ENCODE measurements at places on chromosomes 11 and 22. TPM values are rescaled to one million over a fixed set of nuclear protein-coding genes. Genes with fewer than 3 reads are reported as not detected.

IGSF22 gene
- 0.52 TPM for total RNA-seq

IL18BP gene
- 20.1 TPM for total RNA-seq

OR8D1 gene
- not detected for total RNA-seq

SPINDOC gene
- total RNA-seq = 21.7 TPM

CRYBB3 gene
- total RNA-seq = not detected

MYOD1 gene
- not detected for total RNA-seq

USP2 gene
- total RNA-seq = 3.7 TPM

IL10RA gene
- 56.8 TPM for total RNA-seq

EXPH5 gene
- total RNA-seq = 31.7 TPM

CRYBA4 gene
- not detected for total RNA-seq

MYRF gene
- total RNA-seq = 15.4 TPM

CFAP300 gene
- 6.2 TPM for total RNA-seq

MRGPRD gene
- total RNA-seq = not detected

KCNK4 gene
- total RNA-seq = not detected

LRRC32 gene
- 66.8 TPM for total RNA-seq

KCNJ1 gene
- total RNA-seq = not detected

Data from left lung (tissue), 14 donors.